Transverse colon (tissue), 4 donors: ENCODE measurements at places on chromosomes 5 and 9. TPM values are rescaled to one million over a fixed set of nuclear protein-coding genes. Genes with fewer than 3 reads are reported as not detected.

The ACTL7A gene
- total RNA-seq: not detected

GRCh38 chr9:35797311-35798109 is 6.1 kb downstream of the NPR2 start:
- H3K4me1 ChIP-seq: no peaks in the 10 kb centered on the region
- H3K36me3 ChIP-seq: no peaks in the 10 kb centered on the region
- no peak overlapping the region for H3K27ac ChIP-seq
- no peak overlapping the region for H3K4me3 ChIP-seq

The FAM221B gene
- total RNA-seq: not detected

The SH3TC2 gene
- total RNA-seq: not detected

The OBP2B gene
- not detected for total RNA-seq

DNA sequence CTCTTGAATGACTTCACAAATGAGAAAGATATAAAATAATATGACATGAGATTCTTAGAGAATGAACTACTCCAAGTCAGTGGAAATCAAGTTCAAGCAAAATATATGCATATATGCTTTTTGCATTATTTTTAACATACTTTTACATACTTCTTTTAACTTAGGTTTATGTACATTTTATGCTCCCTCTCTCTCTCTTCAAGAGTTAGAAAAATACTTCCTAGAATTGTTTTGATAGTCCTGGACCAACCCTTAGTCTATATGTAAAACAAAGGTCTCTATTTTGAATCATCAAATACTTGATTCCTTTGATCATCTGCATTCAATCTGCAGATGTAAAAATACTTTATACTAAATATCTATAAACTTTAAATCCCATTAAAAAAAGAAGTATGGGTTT is 187.8 kb downstream of the DEPDC1B start:
- H3K4me1 ChIP-seq: no peaks in the 10 kb centered on the region
- H3K4me3 ChIP-seq: no peak overlapping the region
- no peaks in the 10 kb centered on the region for H3K36me3 ChIP-seq
- DNase-seq: no peak
- no peaks in the 10 kb centered on the region for H3K27me3 ChIP-seq

The PLK2 gene
- 6.0 TPM for total RNA-seq

- no peaks in the 10 kb centered on the region for H3K36me3 ChIP-seq
- H3K4me3 ChIP-seq: no peak overlapping the region
- H3K27me3 ChIP-seq: no peaks in the 10 kb centered on the region
- no peak for DNase-seq
- no peaks in the 10 kb centered on the region for H3K4me1 ChIP-seq
Measured at GRCh38 chr5:79834098-79834753, 144.6 kb downstream of the CMYA5 start.
